CD14-positive monocyte (primary cell): ENCODE measurements at places on chromosomes 4 and X. TPM values are rescaled to one million over a fixed set of nuclear protein-coding genes. Genes with fewer than 3 reads are reported as not detected.

- H3K27ac ChIP-seq, result peak overlapping the region; percentile 6
- no peaks in the 10 kb centered on the region for H3K27me3 ChIP-seq
- no peaks in the 10 kb centered on the region for H3K36me3 ChIP-seq
- H3K4me3 ChIP-seq, result no peak overlapping the region
These were observed 29.4 kb upstream of the KLHL2 start for GRCh38 chr4:165177725-165178666.

DNA sequence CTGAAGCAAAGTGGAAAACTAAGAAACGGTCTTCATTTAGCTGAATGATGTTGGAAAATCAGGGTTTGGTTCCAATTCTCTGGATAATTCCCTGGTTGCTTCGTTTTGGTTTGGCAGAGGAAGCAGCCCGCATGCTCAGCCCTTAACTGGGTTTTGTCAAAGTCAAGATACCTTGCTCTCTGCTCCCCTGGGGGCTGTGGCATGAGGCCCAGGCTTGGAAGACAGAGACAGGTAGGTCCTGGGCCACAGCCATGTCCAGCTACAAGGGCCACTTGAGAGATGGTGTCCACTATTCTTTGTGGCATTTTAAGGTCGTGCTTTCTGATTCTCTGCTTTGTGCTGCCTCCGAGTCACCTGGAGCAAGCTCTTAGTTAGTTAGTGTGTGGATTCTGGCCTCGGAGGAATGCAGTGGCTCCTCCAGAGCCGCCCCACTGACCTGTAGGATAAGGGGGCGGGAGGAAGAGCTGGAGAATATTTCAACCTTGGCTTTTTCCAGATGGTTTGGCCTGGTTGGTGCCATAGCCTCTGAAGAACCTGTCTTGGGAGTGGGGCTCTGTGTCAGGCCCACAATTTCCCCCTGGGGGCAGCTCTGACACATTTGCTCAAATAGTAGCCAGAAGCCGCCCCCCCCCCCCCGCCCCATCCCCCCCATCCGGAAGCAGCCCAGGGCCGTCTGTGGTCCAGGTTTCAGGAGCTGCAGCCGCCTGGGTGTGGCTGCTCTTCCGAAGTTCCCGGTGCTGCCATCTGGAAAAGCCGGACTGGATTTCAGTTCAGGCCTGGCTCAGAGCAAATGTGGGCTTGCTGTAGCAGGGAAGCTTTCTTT is 147.1 kb downstream of the NHS start:
- no peak overlapping the region for H3K4me3 ChIP-seq
- H3K27ac ChIP-seq, result no peak overlapping the region
- no peaks in the 10 kb centered on the region for H3K36me3 ChIP-seq
- no peaks in the 10 kb centered on the region for H3K27me3 ChIP-seq
- H3K4me1 ChIP-seq, result peaks cover 14% of the 10 kb centered on the region

- H3K36me3 ChIP-seq, result no peaks in the 10 kb centered on the region
- no peaks in the 10 kb centered on the region for H3K27me3 ChIP-seq
- no peaks in the 10 kb centered on the region for H3K4me1 ChIP-seq
- H3K4me3 ChIP-seq, result no peak overlapping the region
- no peak for DNase-seq
These were observed 157.8 kb upstream of the TTC29 start for GRCh38 chr4:147103403-147103946.

The ERAS gene
- polyA plus RNA-seq, result 0.13 and 0.15 TPM in 2 replicates
